ENCODE measurements at places on chromosomes 4 and X.

DNA sequence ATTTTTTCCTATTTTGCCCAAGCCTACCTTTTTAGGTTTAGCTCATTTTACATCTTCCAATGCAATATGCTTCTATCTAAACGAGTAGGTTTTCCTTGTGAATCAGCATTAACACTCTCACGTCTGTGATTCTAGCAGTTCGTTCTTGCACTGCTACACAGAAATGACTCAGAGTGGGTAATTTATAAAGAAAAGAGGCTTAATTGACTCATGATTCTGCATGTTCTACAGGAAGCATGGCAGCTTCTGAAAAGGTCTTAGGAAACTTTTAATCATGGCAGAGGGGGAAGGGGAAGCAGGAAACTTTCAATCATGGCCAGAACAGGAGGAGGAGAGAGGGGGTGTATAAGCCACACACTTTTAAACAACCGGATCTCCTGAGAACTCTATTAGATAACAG, 44.9 kb downstream of the SPANXN1 start:
- DNase-seq: no peak

DNA sequence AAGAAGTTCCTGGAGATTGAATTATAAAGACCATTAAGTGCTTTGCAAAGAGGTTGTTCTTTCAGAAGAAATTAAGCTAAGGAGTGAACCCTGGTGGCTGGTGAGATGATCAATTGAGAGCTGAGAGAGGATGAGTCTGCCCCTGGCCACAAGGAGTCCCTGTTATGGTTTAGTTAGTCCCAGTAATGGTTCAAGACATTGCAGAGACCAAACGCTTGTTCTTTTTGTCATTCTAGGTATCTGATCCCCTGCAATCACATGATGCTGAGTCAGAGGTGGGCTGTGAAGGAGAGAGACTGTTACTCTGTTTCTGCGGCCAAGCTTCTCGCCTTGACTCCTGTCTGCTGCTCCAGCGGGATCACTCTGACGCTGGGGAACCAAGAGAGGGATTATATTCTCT, 114.5 kb downstream of the GATB start:
- no peak for DNase-seq

DNA sequence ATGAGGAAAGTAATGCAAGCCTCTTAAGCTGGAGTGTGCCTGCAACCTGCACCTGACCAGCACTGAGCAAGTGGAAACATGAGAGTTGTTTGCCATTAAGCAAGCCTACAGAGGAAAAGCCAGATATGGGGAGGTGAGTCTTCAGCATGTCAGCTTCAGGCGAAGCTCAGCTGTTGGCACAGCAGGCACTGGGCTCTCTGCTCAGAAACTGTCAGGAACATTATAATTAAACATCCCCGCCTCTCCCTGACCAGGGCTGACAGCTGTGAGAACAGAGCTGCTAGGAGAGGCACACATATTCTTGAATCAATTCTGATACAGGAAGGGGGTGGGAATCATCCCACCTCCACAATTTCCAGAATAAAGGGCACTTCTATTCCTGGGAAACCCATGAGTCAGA, 19.0 kb upstream of the DCX start:
- no peak for DNase-seq

DNA sequence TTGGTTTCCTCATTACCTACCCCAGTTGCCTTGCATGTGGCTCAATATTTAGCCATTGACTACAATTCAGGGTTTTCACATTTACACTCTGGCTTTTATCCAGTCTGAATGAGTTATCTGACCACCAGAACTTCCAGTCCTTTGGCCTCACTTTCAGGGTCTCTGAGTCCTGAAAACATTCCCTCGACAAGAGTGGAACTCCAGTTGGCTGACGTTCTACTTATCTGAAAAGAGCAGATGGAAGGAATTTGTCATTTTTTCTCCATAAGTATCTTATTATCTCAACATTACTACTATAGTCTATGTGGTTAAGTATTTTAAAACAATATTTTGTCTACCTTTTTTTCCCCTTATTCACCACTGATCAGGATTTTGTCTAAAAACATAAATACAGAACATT, 5.2 kb upstream of the CASP6 start:
- no peak for DNase-seq

- no peak for DNase-seq
Measured at GRCh38 chr4:25753239-25753638, 97.6 kb downstream of the SLC34A2 start.

DNA sequence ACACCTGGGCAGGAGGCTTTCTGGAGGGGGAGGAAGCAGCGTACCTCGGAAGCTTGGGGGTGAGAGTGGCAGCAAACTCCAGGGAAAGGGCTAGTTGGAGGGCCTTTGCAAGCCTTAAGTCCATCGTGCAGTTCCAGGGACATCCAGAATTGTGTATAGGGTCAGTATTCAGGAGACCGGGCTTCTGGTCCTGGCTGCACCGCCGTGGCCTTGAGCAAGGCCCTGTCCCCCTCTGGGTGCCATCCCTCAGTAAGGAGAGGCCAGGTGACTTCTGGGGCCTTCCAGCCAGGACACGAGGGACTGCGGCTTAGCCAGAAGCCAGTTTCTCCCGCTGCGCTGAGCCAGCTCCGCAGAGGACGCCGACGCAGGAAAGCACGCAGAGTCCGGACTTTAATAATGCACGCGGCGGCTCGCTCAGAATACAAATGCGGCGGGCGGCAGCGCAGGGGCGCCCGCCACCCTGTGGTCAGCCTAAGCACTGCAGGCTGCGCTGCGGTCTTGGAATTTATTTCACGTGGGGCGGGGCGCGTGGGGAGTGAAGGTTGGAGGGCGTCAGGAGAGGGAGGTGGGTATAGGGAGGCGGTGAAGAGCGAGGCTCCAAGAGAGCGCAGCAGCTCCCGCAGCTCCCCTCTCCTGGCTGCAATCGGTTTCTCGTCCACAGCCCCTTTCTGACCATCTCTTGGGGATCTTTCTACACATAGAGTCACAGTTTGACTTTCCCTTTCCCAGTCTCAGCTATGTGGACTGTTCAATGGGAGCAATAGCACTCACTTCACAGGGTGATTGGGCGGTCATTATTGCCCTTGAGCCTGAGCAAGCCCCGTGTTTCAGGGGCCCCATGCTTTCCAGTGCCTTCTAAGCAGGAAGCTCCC, 94.1 kb upstream of the GPR50 start:
- peak; percentile 66 for DNase-seq

DNA sequence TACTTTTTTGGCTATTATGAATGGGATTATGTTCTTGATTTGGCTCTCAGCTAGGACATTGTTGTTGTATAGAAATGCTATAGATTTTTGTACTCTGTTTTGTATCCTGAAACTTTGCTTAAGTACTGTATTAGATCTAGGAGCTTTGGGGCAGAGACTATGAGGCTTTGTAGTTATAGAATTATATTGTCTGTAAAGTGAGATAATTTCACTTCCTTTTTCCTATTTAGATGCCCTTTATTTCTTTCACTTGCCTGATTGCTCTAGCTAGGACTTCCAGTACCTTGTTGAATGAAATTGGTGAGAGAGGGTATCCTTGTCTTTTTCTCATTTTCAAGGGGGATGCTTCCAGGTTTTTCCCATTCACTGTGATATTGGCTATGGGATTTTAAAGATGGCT, 28.1 kb downstream of the ADAM29 start:
- no peak for DNase-seq

GRCh38 chr4:83125738-83126141, 11.2 kb upstream of the PLAC8 start:
- DNase-seq: no peak

- peak; percentile 0 for DNase-seq
Measured at GRCh38 chr4:16293210-16293838, 67.1 kb upstream of the TAPT1 start.

DNA sequence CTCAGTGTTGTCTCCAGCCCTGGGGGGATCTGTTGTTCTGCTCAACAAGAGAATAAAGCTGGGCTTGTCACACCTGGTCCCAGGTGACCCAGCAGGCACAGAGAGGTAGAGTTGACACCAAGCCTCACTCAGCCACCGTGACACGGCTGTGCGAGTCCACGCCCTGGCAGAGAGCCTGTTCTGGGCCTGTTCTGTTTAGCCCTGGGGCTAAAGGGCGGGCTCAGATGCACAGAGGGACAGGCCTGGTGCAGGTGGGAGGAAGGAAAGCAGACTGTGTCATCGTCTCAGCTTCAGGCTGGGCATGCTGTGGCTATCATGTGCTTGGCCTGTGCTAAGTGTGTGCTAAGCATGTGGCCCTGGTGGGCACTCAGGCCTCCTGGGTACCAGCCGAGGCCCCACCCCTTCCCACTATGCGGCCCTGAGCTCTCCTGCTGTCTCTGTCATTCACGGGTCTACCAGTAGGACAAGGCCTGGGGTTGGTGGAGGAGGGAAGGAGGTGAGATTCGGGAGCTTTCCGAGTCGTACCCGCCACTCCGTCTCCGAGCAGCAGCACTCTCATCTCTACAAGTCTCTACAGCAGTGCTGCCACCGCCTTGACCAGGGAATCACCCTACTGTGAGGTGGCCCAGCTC, 10.8 kb downstream of the WFS1 start:
- no peak for DNase-seq

- DNase-seq: no peak
Measured at GRCh38 chrX:133444196-133444595, 28.9 kb upstream of the GPC4 start.

GRCh38 chr4:183147983-183148382, 48.9 kb downstream of the WWC2 start:
- DNase-seq: no peak

DNA sequence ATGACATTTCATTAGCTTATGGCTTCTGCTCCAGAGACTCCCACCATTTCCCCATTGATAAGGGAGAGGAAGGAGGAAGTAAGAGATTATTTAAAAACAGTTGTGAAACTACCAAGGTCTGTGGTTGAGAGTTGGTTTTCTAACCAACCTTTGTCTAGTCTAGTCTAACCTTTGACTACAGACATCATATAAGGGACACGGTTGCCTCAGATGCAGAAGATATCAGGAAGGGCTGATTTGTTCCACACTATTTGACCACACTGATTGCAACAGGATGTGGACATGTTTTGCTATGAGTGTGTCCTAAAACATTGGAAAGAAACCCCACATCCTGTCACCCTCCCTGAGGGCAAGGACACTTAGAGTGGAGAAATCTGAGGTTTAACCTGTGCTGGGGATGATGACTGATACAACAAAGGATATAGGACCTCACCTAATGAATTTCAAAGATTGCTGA, 53.0 kb downstream of the COQ2 start:
- DNase-seq: no peak

DNA sequence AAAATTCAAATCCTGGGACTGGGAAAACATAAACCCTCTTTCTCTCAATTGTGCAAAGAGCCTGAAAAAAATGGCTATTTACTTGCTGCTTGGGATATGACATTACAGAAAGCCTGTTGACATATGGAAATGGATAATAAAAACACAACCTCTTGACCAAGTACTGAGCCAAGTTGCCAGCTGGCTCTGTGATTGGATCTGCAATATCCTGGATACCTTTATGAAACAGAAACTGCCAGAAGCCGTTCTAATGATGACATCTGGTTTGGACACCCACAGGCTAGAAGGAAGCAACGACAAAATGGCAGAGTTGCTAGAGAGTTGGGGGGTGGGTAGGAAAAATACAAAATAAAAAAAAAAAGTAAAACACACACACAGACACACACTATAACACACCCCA, 481.4 kb downstream of the FAT4 start:
- peak; percentile 79 for DNase-seq

Measured in NCI-H1092 treated with DMSO at 0.1 percent for 48 hours (cell line).